ENCODE measurements at places on chromosomes 2 and 18. TPM values are rescaled to one million over a fixed set of nuclear protein-coding genes. Genes with fewer than 3 reads are reported as not detected.

Gene CHRNG
- total RNA-seq = not detected

Gene CDCA7
- total RNA-seq = 2.0 TPM

Gene IHH
- total RNA-seq = 0.09 TPM

Gene NEU2
- total RNA-seq = not detected

Gene ARHGEF33
- under 0.01 TPM for total RNA-seq

Gene SLC66A2
- 40.0 TPM for total RNA-seq

Gene CENPA
- total RNA-seq = 3.4 TPM

Gene ADD2
- 23.2 TPM for total RNA-seq

Measured in dermis lymphatic vessel endothelial cell (primary cell).